ENCODE measurements at places on chromosomes 6 and 20.

DNA sequence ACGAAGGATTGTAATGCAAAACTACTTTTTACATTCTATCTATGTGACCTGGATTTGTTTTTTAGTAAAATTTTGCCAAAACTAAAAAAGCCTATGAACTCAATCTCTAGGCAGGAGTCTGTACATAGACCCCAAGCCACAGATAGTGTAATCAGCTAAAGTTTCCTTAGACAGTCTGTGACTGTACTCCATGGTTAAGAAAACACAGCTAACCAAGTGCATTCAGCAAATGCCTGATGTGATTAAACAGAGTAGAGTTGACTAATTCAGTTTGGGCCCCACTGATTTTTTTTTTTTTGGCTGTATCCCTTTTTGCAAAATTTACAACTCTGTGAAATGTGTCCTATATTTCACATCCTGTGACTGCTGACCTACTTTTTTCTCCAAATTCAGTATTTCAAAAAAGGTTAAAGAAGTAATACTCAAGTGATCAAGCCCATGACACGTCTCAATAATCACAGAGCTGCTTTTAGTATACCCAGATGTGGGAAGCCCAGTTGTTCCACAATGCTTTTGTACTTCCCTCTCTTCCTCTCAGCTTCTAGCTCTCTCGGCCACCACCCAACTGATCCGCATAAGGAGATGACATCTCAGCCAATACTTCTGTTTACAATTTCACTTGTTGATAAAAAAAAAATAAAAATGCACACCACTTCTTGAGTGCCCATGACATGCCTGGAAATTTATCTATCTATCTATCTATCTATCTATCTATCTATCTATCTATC, 108.8 kb upstream of the TBX18 start:
- DNase-seq, result peak; percentile 42

DNA sequence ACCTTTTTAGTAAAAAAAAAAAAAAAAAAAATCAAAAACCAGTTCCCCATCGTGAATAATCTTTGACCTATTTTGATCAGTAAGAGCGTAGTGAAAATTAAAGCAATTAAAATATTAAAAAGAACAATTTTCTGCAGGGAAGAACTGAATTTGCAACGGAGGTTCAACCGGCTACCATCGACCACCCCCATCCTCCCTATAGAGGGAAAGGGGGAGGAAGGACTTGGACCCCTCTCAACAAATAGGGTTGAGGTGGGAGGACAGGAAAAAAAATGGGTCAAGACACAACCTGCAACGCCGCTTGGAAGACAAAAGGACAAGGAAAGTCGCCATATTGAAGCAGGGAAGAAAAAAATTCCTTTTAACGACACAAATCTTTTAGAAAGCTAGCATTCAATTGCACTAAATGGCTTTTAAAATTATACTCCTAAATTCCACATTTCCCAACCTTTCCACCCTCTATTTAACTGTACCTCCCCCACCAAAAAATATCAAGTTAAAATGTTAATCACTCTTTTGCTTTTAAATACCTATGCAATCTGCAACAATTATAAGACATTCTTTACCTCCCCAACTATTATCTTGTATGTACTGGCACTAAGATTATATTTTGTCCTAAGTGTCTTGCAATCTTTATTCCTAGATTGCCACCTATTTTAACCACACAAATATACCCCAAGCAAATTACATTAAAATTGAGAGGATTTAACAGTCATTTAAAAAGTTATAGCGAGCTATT, 1.7 kb downstream of the PPP1R10 start:
- DNase-seq, result peak; percentile 93

DNA sequence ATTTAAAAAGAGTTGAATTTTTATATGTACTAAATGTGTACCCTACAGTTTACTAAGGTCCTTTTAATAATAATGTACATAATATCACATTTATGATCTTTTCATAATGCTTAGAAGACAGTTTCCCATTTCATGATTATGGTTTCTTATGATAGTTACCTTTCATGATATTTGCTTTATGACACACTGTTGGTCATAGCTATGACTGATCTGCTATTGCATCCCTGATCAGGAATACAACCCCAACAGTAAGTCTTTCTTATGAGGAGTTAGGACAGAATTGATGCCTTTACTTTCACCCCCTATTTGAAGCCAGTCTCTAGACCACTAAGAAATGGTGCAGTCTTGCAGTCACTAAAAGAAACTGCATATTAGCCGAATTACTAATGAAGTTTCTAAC, 31.0 kb downstream of the LCA5 start:
- DNase-seq, result no peak

GRCh38 chr20:40802886-40803285, 113.8 kb upstream of the MAFB start:
- DNase-seq, result no peak

DNA sequence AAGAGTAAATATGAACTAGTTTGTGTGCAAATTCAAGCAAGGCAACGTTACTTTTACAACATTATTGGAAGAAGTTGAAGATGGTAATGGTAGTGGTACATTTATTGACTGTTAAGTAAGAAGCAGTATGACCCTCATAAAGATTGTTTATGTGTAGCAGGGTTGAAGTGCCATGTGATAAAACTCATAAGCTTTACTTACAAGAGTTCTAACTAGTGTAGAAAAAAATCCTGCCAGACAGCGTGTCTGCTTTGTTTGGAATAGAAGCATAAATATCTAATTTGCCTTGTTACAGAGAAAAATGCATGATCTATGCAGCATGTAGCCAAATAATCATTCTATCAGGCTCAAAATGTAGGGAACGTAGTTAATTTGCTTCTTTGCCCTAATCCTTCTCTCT, 450.8 kb upstream of the SOX4 start:
- DNase-seq, result no peak

DNA sequence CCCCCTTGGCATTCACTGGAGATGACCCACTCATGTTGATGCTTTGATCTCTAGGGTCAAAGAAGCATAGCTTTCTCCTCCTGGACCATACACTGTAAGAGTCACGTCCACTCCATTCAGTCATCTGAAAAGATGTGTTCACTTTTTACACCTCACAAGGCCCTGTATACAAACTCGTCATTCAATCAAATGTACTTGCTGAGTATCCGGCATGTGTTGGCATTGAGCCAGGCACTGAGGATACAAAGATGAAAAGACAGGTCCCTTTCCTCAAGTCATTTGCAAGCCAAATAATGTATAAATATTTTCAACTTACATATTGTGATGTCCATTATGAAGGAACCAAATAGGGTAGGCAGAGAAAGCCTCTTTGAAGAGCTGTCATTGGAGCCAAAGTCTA, 32.6 kb upstream of the CSNK2A1 start:
- DNase-seq, result no peak

GRCh38 chr6:136149311-136149710, 100.8 kb downstream of the MTFR2 start:
- DNase-seq, result no peak

Data from fibroblast of skin of scalp (primary cell).